Bronchial epithelial cell (primary cell): ENCODE measurements at places on chromosomes 6 and 20. TPM values are rescaled to one million over a fixed set of nuclear protein-coding genes. Genes with fewer than 3 reads are reported as not detected.

The DCDC2 gene
- under 0.01 and 0.13 TPM in 2 replicates for total RNA-seq

The PDE7B gene
- under 0.01 and 0.53 TPM in 2 replicates for total RNA-seq

The COL21A1 gene
- total RNA-seq: 8.2 and 18.6 TPM in 2 replicates

The GSTA3 gene
- not detected in 2 replicates for total RNA-seq

The FAM162B gene
- not detected in 2 replicates for total RNA-seq

The GSTA2 gene
- not detected in 2 replicates for total RNA-seq

The RAD21L1 gene
- total RNA-seq: under 0.01 TPM in 1 of 2 replicates, not detected in the other

The ASIP gene
- total RNA-seq: not detected in 2 replicates
